ENCODE measurements at places on chromosomes 5 and 9. TPM values are rescaled to one million over a fixed set of nuclear protein-coding genes. Genes with fewer than 3 reads are reported as not detected.

BTNL9 gene
- total RNA-seq = 96.5 TPM

SLC25A2 gene
- not detected for total RNA-seq

SIT1 gene
- total RNA-seq = 1.2 TPM

SPATA31E1 gene
- not detected for total RNA-seq

PAM gene
- 73.0 TPM for total RNA-seq

ZFAND5 gene
- total RNA-seq = 112 TPM

GABRA1 gene
- total RNA-seq = not detected

PCDHB13 gene
- 2.6 TPM for total RNA-seq

RBM27 gene
- 12.0 TPM for total RNA-seq

TRAF1 gene
- total RNA-seq = 3.1 TPM

OR1J4 gene
- total RNA-seq = not detected

CFAP90 gene
- total RNA-seq = not detected

FRMD3 gene
- 5.8 TPM for total RNA-seq

Measured in transverse colon (tissue), 4 donors.